ENCODE measurements at places on chromosomes 3 and 15. TPM values are rescaled to one million over a fixed set of nuclear protein-coding genes. Genes with fewer than 3 reads are reported as not detected.
A peak's percentile ranks its signal among the peaks of the same experiment; 100 is the strongest.

- no peak for DNase-seq
- no peaks in the 10 kb centered on the region for H3K27me3 ChIP-seq
- H3K27ac ChIP-seq = no peak overlapping the region
- no peaks in the 10 kb centered on the region for H3K4me1 ChIP-seq
- H3K4me3 ChIP-seq = no peak overlapping the region
Measured at GRCh38 chr3:112321867-112322652, 10.9 kb upstream of the CD200 start.

The CFAP20DC gene
- total RNA-seq = 2.6 TPM

- peak; percentile 90 for DNase-seq
- H3K4me1 ChIP-seq = peaks cover 58% of the 10 kb centered on the region
- H3K27ac ChIP-seq = peak overlapping the region; percentile 93
- no peak overlapping the region for H3K4me3 ChIP-seq
- H3K36me3 ChIP-seq = peaks cover 55% of the 10 kb centered on the region
Measured at GRCh38 chr3:129558772-129559564, 16.0 kb downstream of the H1-8 start.

- no peak overlapping the region for H3K4me3 ChIP-seq
- H3K27me3 ChIP-seq = no peaks in the 10 kb centered on the region
- H3K36me3 ChIP-seq = no peaks in the 10 kb centered on the region
- no peak overlapping the region for H3K27ac ChIP-seq
Measured at GRCh38 chr15:41102854-41103253, 13.2 kb downstream of the INO80 start.

The USF3 gene
- 16.9 TPM for total RNA-seq

DNA sequence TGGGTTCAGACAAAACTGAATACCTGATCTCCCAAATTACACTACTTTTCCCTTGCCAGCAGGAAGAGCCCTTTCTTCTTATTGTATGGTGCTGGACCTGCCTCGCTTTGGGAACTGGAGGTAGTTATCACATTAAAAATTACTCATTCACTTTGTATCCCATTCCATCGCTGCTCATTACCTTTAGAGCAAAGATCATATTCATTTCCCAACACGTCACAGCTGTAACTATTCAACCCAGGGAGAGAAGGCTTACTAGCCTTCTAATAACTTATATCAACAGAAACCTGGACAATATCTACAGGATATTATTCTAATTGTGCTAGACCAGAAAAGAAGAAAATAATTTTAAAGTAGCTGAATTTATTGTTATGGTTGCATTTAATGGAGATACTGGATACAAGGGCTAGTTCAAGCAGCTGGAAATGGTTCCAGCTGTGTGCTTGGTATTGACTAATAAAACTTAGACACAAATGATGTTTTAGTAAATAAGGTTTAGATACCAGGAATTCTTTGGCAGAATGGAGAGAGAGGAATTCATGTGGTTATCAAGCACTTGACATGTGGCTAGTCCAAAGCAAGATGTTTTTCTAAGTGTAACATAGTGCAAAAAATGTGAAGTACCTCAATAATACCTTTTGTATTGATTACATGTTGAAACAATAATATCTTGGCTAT is 656.3 kb downstream of the ROBO1 start:
- H3K4me1 ChIP-seq = no peaks in the 10 kb centered on the region
- H3K4me3 ChIP-seq = no peak overlapping the region
- no peaks in the 10 kb centered on the region for H3K27me3 ChIP-seq
- no peak for DNase-seq
- no peaks in the 10 kb centered on the region for H3K36me3 ChIP-seq

- H3K27ac ChIP-seq = no peak overlapping the region
- no peak overlapping the region for H3K4me3 ChIP-seq
- peak; percentile 59 for DNase-seq
- H3K4me1 ChIP-seq = no peaks in the 10 kb centered on the region
Measured at GRCh38 chr3:196643201-196643749, 3.8 kb downstream of the NRROS start.

The OIP5 gene
- total RNA-seq = 1.1 TPM

DNA sequence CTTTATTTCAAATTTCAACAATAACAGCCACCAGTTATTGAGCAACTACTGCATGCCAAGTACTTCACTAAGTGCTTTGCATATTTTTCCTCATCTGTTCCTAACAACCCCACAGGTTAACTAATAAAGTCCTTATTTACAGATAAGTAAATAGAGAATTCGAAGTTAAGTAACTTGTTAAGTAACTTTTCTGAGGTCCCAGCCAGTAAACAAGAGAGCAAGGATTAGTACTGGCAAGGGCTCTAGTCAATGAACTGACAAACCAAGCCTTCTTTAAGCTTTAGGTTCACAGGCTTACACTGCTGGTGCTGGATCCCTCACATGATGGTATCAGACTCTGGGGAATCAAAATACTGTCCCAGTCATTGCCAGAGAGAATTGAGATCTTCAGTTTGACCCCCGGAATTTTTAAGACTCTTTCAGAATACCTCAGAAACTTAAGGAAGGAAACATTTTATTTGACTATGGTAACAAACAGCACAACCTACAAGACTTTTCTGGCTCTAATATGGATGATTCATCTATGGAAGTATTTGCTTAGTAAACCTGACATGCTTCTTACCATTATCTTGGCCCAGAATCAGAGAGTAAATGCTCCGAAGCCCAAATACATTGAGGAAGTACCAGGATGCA is 16.5 kb downstream of the EMC3 start:
- H3K4me3 ChIP-seq = no peak overlapping the region
- H3K36me3 ChIP-seq = peaks cover 80% of the 10 kb centered on the region
- H3K27me3 ChIP-seq = no peaks in the 10 kb centered on the region
- no peaks in the 10 kb centered on the region for H3K4me1 ChIP-seq
- no peak overlapping the region for H3K27ac ChIP-seq
- no peak for DNase-seq

GRCh38 chr3:113450911-113451310 is 9.6 kb upstream of the CFAP44 start:
- no peak overlapping the region for H3K27ac ChIP-seq
- H3K4me3 ChIP-seq = no peak overlapping the region

DNA sequence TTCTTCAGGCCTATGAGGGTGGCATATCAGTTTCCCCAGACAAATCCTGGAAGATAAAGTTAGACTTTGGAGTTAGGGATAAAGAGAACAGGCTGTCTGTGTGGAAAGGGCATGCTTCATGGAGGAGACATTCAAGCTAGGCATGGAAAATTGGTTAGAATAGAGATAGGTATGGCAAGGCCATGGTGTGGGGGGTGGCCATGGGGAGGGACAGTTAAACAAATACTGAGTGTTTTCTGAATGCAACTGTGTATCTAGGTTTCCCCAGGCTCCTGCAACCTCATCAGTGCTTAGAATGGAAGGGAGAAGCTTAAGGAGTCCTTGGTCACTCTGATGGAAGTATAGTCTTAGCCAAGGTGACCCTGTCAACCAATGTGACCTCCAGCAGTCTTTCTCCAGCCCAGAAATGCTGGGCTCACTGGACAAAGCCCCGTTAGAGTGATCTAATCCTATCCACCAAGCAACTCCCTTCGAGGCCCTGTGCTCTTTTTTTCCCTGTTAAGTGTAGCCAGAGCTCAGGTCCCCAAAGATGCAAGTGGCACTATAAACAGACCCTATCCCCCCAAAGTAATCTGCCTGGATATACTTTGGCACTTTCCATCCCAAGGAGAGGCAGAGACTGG is 5.5 kb upstream of the PKM start:
- DNase-seq = no peak
- peaks cover 21% of the 10 kb centered on the region for H3K4me1 ChIP-seq
- no peaks in the 10 kb centered on the region for H3K27me3 ChIP-seq
- H3K36me3 ChIP-seq = no peaks in the 10 kb centered on the region

DNA sequence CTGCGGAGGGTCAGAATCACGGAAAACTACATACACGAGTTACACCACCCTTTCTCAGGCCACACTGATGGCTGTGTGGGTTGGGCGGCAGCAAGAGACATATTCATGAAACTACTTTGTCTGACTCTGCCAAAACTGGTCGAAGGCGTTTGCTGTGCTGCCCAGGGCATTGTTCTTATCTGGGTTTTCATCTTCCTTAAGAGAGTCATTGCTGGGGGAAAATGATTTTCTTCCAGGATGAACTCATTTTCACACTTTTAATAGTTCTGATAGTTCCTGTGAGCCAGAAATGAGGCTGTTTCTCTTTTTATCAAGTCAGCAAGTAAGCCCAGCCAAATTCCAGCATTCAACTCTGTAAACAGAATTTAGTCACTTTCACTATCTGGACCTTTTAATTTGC is 47.6 kb downstream of the TRIM71 start:
- H3K36me3 ChIP-seq = no peaks in the 10 kb centered on the region
- no peak overlapping the region for H3K27ac ChIP-seq
- H3K27me3 ChIP-seq = no peaks in the 10 kb centered on the region
- no peaks in the 10 kb centered on the region for H3K4me1 ChIP-seq
- H3K4me3 ChIP-seq = no peak overlapping the region

- no peaks in the 10 kb centered on the region for H3K27me3 ChIP-seq
- H3K4me3 ChIP-seq = no peak overlapping the region
- no peaks in the 10 kb centered on the region for H3K36me3 ChIP-seq
- no peak overlapping the region for H3K27ac ChIP-seq
- DNase-seq = no peak
Measured at GRCh38 chr3:31248563-31248992, 284.1 kb upstream of the STT3B start.

- H3K36me3 ChIP-seq = no peaks in the 10 kb centered on the region
- H3K27me3 ChIP-seq = peaks cover 11% of the 10 kb centered on the region
- DNase-seq = no peak
- H3K27ac ChIP-seq = no peak overlapping the region
- no peak overlapping the region for H3K4me3 ChIP-seq
Measured at GRCh38 chr15:91067036-91067435, 33.0 kb upstream of the SV2B start.

The CCR1 gene
- 24.1 TPM for total RNA-seq

GRCh38 chr3:158830391-158830790 is 28.5 kb downstream of the MFSD1 start:
- H3K4me3 ChIP-seq = no peak overlapping the region
- no peaks in the 10 kb centered on the region for H3K36me3 ChIP-seq
- no peak overlapping the region for H3K27ac ChIP-seq
- no peak for DNase-seq
- H3K27me3 ChIP-seq = no peaks in the 10 kb centered on the region

The UQCC5 gene
- total RNA-seq = 86.2 TPM

DNA sequence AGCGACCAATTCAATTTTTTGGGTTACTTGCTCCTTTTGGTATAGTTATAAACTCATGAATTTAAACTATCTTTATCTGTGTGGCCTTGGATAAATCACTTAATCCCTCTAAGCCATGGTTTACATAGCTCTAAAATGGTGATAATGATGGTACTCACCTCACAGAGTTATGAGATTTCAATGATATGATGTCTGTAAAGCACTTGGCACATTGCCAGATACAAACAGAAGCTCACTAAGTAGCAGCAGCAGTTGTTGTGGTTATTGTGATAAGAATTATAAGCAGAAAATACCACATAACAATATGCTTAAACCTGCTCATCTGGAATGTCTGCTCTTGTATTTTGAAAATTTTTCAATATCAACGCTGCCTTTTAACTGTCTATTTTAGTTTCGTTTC is 185.1 kb upstream of the SNTN start:
- H3K36me3 ChIP-seq = no peaks in the 10 kb centered on the region
- H3K27ac ChIP-seq = no peak overlapping the region
- H3K4me3 ChIP-seq = no peak overlapping the region
- H3K27me3 ChIP-seq = no peaks in the 10 kb centered on the region
- no peak for DNase-seq

- H3K4me1 ChIP-seq = peaks cover 9% of the 10 kb centered on the region
- no peak overlapping the region for H3K4me3 ChIP-seq
- no peak for DNase-seq
- no peaks in the 10 kb centered on the region for H3K27me3 ChIP-seq
Measured at GRCh38 chr15:71469413-71469812, 340.9 kb upstream of the NR2E3 start.

The MORC1 gene
- not detected for total RNA-seq

DNA sequence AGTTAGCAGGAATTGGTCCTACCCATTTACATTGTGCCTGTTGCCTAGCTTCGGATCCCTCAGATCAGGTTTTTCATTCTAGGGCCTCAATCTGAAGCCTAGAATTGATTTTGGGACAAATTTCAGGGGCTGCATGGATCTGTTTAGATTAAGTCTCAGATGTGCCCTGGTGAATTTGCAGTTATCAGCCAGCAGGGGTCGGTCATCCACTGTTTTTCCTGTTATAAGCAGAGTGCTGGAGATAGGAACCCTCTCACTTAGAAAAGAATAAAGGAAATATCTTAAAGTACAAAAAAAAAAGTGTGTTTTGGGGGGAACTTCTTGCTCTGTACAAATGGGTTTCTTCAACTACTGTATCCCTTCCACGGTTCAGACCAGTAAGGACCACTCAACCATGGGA is 212.5 kb downstream of the BCHE start:
- H3K36me3 ChIP-seq = no peaks in the 10 kb centered on the region
- no peak overlapping the region for H3K27ac ChIP-seq
- no peak overlapping the region for H3K4me3 ChIP-seq
- H3K4me1 ChIP-seq = no peaks in the 10 kb centered on the region
- H3K27me3 ChIP-seq = no peaks in the 10 kb centered on the region

- H3K4me3 ChIP-seq = no peak overlapping the region
- DNase-seq = peak; percentile 69
- no peaks in the 10 kb centered on the region for H3K27me3 ChIP-seq
- H3K36me3 ChIP-seq = no peaks in the 10 kb centered on the region
- H3K27ac ChIP-seq = peak overlapping the region; percentile 68
Measured at GRCh38 chr15:81091889-81092558, 42.0 kb upstream of the CFAP161 start.

The PLA2G4F gene
- not detected for total RNA-seq

The GOLGA6A gene
- total RNA-seq = not detected

DNA sequence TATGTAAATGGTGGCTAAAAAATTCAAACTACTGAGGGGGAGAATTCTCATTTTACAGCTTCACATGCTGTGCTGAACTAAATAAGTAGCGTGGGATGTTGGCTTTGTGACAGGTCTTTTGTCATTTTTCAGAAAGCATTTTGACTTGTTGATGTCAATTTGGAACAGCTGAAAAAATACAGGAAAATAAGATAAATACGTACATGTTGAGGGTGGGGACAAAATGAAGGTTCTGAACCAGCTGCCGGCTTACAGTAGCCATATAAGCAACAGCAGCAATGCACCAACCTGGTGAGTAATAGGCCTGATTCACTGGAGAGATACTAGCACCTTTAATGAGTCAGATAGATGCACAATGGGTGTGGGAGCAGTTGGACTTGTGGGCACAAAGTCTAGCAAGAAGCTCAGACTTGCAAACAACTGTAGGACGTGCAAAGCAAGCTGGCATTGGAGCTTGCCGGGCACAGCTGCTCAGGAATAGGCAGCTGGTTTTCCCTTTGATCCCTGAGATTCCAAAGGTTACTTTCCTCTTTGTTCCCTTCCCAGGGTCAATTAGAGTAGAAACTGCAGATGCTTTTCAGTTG is 12.9 kb downstream of the B3GNT5 start:
- H3K4me1 ChIP-seq = no peaks in the 10 kb centered on the region
- no peak for DNase-seq
- H3K27ac ChIP-seq = no peak overlapping the region
- no peaks in the 10 kb centered on the region for H3K27me3 ChIP-seq
- no peak overlapping the region for H3K4me3 ChIP-seq

The LRRC15 gene
- total RNA-seq = 0.17 TPM

GRCh38 chr3:157240408-157240807 is 80.5 kb upstream of the CCNL1 start:
- no peaks in the 10 kb centered on the region for H3K4me1 ChIP-seq
- no peak overlapping the region for H3K27ac ChIP-seq
- no peaks in the 10 kb centered on the region for H3K36me3 ChIP-seq
- no peak for DNase-seq
- no peaks in the 10 kb centered on the region for H3K27me3 ChIP-seq

GRCh38 chr3:136949146-136949545 is 8.6 kb upstream of the IL20RB start:
- no peak overlapping the region for H3K27ac ChIP-seq
- H3K27me3 ChIP-seq = no peaks in the 10 kb centered on the region
- peaks cover 8% of the 10 kb centered on the region for H3K36me3 ChIP-seq
- no peak for DNase-seq

GRCh38 chr3:71876135-71877105 is 91.5 kb upstream of the PROK2 start:
- peaks cover 4% of the 10 kb centered on the region for H3K4me1 ChIP-seq
- no peak overlapping the region for H3K27ac ChIP-seq
- no peaks in the 10 kb centered on the region for H3K36me3 ChIP-seq
- DNase-seq = no peak

Data from adrenal gland (tissue), 19 donors.